ENCODE measurements at places on chromosomes 3 and 15.

- no peak for DNase-seq
Observed at GRCh38 chr3:188211476-188211875, 57.5 kb downstream of the LPP start.

GRCh38 chr3:99430348-99431134, 207.9 kb upstream of the COL8A1 start:
- DNase-seq = no peak

GRCh38 chr15:36398212-36398611, 181.2 kb upstream of the CDIN1 start:
- no peak for DNase-seq

DNA sequence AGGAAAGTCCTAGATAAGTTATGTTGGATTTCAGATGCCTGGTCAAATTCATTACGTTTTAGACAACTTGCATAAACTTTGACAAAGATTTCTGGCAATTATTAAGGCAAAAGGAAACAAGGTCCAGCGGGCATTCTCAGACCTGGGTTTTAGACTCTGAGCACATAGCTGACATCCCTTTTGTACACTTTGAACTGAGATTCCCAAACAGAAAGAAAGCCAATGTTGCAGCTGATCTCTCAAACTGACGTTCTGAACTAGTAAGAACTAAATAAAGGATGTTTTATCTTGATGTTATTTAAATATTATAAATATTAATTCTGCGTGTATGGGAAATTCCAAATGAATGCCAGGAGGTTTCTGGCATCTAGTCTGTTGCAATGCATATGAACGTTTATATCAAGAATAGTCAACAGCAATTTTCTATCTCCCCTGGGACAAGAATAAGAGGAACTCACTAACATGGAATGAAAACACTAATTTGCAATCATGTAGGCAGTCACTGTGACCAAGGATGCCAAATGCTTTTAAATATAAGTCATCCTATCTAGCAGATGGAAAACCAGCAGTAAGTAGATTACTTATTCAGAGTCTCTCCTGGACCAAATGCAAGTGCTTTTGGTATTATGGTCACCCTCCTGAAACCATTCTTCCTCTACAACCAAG, 202.1 kb downstream of the GREM1 start:
- DNase-seq = no peak

DNA sequence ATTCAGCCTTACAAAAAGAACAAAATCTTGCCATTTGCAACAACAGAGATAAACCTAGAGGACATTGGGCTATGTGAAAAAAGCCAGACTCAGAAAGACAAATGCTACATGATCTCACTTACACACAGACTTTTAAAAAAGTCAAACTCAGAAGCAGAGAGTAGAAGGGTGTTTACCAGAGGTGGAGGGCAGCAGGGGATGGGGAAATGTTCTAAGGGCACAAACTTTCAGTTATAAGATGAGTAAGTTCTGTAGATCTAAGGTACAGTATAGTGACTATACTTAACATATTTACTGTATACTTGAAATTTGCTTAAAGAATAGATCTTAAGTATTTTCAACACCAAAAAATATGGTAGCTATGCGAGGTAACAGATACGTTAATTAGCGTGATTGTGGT, 3.0 kb downstream of the MYEF2 start:
- DNase-seq = no peak

Measured in tibial nerve (tissue), 4 donors.